ENCODE measurements at places on chromosomes 11 and 22. TPM values are rescaled to one million over a fixed set of nuclear protein-coding genes. Genes with fewer than 3 reads are reported as not detected.
A peak's percentile ranks its signal among the peaks of the same experiment; 100 is the strongest.

GRCh38 chr11:63970902-63971301 lies 3.5 kb upstream of the COX8A start:
- no peak for DNase-seq
- no peak overlapping the region for H3K4me3 ChIP-seq
- no peaks in the 10 kb centered on the region for H3K36me3 ChIP-seq
- no peak overlapping the region for H3K27ac ChIP-seq
- H3K27me3 ChIP-seq: no peaks in the 10 kb centered on the region

GRCh38 chr11:26847459-26847858 lies 125.6 kb upstream of the SLC5A12 start:
- no peaks in the 10 kb centered on the region for H3K36me3 ChIP-seq
- H3K27me3 ChIP-seq: no peaks in the 10 kb centered on the region
- no peaks in the 10 kb centered on the region for H3K4me1 ChIP-seq
- peak; percentile 45 for DNase-seq

SLC6A5 gene
- 1.5 TPM for total RNA-seq

DNA sequence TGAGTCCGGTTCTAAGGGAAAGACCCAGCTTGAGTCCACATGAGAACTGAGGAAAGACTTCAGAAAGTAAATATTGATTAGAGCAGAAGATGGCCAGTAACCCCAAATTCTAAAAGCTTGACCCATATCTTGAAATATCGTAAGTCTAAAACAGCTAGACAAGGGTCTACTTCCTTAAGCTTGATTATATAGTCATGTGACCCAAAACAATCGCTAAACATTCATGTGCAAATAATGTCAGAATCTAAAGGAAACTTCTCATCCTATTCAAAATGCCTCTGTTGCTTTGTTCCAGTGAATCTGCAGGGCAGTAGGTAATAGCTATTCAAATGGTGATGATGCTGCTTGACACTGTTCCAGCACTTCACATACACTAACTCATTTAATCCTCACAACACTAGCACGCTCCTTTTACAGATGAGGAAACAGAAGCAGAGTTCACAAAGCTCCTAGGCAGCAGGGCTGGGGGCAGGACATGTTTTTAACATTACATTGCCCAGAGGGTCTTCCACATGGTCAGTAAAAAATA lies 52.6 kb downstream of the TCF20 start:
- H3K4me3 ChIP-seq: no peak overlapping the region
- peaks cover 15% of the 10 kb centered on the region for H3K4me1 ChIP-seq
- no peak for DNase-seq

- DNase-seq: no peak
- no peaks in the 10 kb centered on the region for H3K27me3 ChIP-seq
- H3K4me1 ChIP-seq: no peaks in the 10 kb centered on the region
- H3K36me3 ChIP-seq: no peaks in the 10 kb centered on the region
These were observed 9.4 kb downstream of the MUC5B start for GRCh38 chr11:1232021-1232882.

- H3K36me3 ChIP-seq: no peaks in the 10 kb centered on the region
- peak overlapping the region; percentile 21 for H3K4me3 ChIP-seq
- H3K4me1 ChIP-seq: no peaks in the 10 kb centered on the region
- no peaks in the 10 kb centered on the region for H3K27me3 ChIP-seq
- no peak overlapping the region for H3K27ac ChIP-seq
These were observed 126.4 kb upstream of the KIRREL3 start for GRCh38 chr11:127126986-127127385.

GRCh38 chr11:71996946-71997345 lies 1.8 kb upstream of the IL18BP start:
- H3K4me1 ChIP-seq: peaks cover 15% of the 10 kb centered on the region
- no peak for DNase-seq
- no peak overlapping the region for H3K4me3 ChIP-seq
- no peaks in the 10 kb centered on the region for H3K27me3 ChIP-seq

PATE4 gene
- total RNA-seq: not detected

- H3K27me3 ChIP-seq: no peaks in the 10 kb centered on the region
- H3K4me3 ChIP-seq: no peak overlapping the region
- H3K27ac ChIP-seq: no peak overlapping the region
- no peak for DNase-seq
These were observed 1499.3 kb downstream of the TBC1D22A start for GRCh38 chr22:48261706-48262105.

DNA sequence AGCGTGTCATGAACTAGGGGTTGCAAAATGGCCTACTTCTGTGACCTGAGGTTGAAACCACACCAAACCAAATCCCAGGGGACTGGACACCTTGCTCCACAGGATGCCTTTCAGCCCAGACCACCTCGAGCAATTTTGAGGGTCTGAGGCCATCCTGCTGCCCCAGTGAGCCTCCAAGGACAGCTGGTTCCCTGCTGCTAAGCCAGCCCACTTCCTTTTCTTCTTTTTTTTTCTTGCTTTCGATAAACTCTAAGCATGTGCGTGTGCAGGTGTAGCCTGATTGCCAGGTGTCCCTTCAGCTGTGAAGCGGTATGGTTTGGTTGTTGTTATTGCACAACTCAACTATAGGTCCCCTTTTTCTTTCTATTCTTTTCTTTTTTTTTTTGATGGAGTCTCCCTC lies 2.7 kb downstream of the CRYBB1 start:
- H3K27ac ChIP-seq: no peak overlapping the region
- H3K4me1 ChIP-seq: peaks cover 6% of the 10 kb centered on the region
- H3K27me3 ChIP-seq: no peaks in the 10 kb centered on the region
- no peak overlapping the region for H3K4me3 ChIP-seq
- DNase-seq: no peak

GRAP2 gene
- 6.1 TPM for total RNA-seq

- no peaks in the 10 kb centered on the region for H3K36me3 ChIP-seq
- no peak overlapping the region for H3K4me3 ChIP-seq
- H3K4me1 ChIP-seq: no peaks in the 10 kb centered on the region
These were observed 39.0 kb downstream of the PAMR1 start for GRCh38 chr11:35486446-35486845.

- no peak for DNase-seq
- no peaks in the 10 kb centered on the region for H3K36me3 ChIP-seq
- no peak overlapping the region for H3K27ac ChIP-seq
- H3K4me1 ChIP-seq: no peaks in the 10 kb centered on the region
- no peaks in the 10 kb centered on the region for H3K27me3 ChIP-seq
These were observed 32.5 kb downstream of the RTN3 start for GRCh38 chr11:63713766-63714165.
